ENCODE measurements at places on chromosomes 6 and 20.

GRCh38 chr6:2102966-2103365 is 142.4 kb downstream of the GMDS start:
- DNase-seq, result no peak

DNA sequence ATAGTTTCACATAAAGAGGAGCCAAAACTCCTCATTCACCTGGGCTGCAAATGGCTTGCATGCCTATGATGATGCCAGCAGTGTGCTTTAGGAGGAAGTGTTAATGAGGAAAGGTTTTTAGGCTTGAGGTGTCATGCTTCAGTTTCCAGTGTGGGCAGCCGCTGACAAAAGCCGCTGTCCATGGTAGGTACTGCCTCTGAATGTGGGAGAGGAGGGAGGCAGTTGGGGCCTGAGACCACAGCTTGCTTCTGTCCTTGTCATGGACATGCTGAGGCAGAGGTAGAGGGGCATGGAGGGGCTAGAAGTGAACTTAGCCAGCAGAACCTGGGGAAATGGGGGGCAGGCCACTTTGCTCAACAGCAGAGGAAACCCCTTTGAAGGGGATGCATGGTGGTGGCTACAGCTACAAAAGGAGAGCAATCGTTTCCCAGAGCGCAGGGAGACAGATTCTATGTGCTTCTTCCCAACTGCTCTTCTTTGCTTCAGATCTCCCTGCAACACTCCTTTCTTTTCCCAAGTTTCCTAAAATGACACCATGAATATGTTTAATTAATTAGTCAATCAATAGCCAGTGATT is 372.1 kb upstream of the CNR1 start:
- no peak for DNase-seq

DNA sequence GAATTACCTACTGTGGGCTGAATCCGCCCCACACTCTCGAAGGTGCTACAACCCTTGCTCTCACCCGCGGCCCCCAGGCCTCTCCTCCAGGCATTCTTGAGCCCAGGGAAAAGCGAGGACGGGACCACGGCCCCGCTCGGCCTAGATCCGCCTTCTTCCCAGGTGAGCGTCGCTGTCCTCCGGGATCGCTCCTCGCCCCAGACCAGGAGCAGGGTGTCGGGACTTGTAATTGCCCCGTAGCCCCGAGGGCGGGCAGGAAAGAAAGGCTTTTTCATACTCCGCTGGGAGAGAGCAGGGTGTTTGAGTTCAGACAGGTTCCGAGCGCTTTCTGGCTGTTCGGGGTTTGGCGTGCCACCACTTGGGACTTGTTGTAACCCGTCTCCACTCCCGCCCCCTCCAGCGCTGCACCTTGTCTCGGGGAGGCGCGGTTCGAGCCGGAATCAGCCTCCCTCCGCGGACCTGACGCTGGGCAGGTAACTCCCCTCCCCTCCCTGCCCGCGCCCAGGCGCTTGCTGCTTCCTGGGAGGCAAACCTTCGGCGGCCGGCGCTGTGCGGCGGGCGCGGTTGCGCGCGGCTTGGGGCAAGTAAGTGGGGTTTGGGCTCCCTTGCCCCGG is at the start of gene FAM83B:
FAM83B (plus strand) TSS at position 529 of the 614 bp plus-strand sequence. CDS start 23,476 bp downstream, outside the sequence.
- DNase-seq, result peak; percentile 94

DNA sequence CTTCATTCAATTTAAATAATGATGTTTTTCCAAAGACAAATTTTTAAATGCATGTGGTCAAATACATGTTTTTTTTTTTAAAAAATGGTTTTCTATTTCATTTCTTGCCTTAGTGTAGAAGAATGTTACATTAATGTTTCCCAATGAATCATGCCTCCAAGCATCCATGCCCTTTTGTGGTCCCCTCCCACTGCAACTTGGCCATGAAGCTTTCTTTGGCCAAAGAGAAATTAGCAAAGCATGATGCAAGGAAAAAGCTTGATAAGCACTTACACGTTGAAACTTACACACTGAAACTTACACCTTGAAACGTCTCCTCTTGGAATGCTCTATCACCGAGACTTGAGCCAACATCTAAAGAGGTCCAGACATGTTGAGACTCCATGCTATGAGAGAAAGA is 93.0 kb upstream of the ELOVL5 start:
- no peak for DNase-seq

All from NCI-H69 (cell line).